ENCODE measurements at places on chromosomes 4 and X. TPM values are rescaled to one million over a fixed set of nuclear protein-coding genes. Genes with fewer than 3 reads are reported as not detected.

- no peaks in the 10 kb centered on the region for H3K27me3 ChIP-seq
- no peak for DNase-seq
- H3K4me3 ChIP-seq = no peak overlapping the region
- H3K36me3 ChIP-seq = no peaks in the 10 kb centered on the region
- H3K4me1 ChIP-seq = no peaks in the 10 kb centered on the region
Observed at GRCh38 chrX:6693051-6693450, 158.1 kb upstream of the VCX3A start.

DNA sequence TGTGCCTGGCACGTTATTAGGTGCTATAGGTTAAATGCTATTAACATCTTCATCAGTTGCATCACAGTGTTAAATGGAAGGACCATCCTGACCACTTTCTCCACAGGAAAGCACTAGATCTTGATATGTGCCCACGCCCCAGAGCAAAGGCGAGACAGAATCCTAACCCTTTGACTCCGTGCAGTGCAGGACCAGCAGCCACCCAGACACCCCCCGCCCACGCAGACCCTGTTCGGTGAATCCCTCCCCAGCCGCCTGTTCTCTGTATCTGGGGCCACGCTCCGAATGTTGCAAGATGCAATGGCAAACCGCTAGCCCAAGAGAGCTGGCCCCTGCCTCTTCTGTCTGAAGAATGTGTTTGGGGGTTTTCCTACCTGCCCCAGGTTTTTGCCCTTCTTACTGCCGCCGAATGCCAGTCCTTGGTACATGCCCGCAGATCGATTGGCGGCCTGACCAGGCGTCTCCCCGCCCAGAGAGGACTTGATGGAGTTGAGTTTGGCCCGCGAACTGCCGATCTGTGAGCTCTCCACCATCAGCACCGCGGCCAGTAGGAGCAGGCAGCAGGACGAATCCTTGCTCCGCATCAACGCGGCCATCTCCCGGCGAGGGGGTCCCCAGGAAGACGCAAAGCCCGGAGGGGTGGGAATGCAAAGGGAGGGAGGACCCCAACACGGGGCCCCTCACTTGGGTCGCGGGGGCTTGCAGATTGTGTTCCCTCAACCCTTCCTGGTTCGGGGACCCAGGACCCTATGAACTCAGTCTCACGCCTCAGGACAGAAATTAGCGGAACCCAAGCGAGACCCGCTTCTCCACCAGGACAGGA lies 906 bp downstream of the DKK2 start:
- H3K4me3 ChIP-seq = peak overlapping the region; percentile 59
- no peak for DNase-seq
- peaks cover 21% of the 10 kb centered on the region for H3K4me1 ChIP-seq
- peaks cover 64% of the 10 kb centered on the region for H3K27me3 ChIP-seq
- no peaks in the 10 kb centered on the region for H3K36me3 ChIP-seq
- peak overlapping the region; percentile 20 for H3K27ac ChIP-seq

- no peak overlapping the region for H3K4me3 ChIP-seq
- no peaks in the 10 kb centered on the region for H3K36me3 ChIP-seq
- no peaks in the 10 kb centered on the region for H3K27me3 ChIP-seq
- no peak overlapping the region for H3K27ac ChIP-seq
Observed at GRCh38 chrX:75547783-75548182, 24.9 kb upstream of the ZDHHC15 start.

GRCh38 chr4:185165605-185166063 lies 22.6 kb downstream of the SLC25A4 start:
- peak overlapping the region; percentile 25 for H3K27ac ChIP-seq
- no peak overlapping the region for H3K4me3 ChIP-seq
- no peak for DNase-seq
- no peaks in the 10 kb centered on the region for H3K27me3 ChIP-seq
- H3K4me1 ChIP-seq = no peaks in the 10 kb centered on the region

- DNase-seq = no peak
- no peak overlapping the region for H3K4me3 ChIP-seq
- no peaks in the 10 kb centered on the region for H3K27me3 ChIP-seq
- no peaks in the 10 kb centered on the region for H3K36me3 ChIP-seq
- H3K4me1 ChIP-seq = no peaks in the 10 kb centered on the region
Observed at GRCh38 chr4:151584101-151584500, 175.1 kb downstream of the FHIP1A start.

- H3K27ac ChIP-seq = no peak overlapping the region
- DNase-seq = no peak
- H3K4me1 ChIP-seq = no peaks in the 10 kb centered on the region
Observed at GRCh38 chr4:162682651-162683050, 484.0 kb downstream of the NAF1 start.

DNA sequence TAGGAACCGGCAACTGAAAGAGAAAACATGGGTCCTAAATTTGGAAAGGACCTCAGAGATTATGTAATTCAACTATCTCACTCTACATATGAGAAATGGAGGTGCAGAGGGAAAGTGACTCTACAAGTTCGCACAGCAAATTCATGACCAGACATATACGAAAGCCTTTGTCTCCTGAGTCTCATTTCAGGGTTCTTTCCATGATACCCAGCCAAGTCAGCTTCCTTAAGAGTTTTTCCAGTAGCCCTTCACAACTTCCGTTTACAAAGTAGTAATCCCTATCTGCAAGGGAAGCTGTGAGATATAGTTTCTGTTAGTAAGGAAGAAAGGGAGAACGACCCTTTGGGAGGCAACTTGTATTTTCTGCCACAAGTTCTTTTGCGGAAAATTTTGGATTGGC lies 110.6 kb downstream of the TEX13A start:
- H3K4me1 ChIP-seq = no peaks in the 10 kb centered on the region
- H3K27me3 ChIP-seq = no peaks in the 10 kb centered on the region
- no peak for DNase-seq
- no peak overlapping the region for H3K27ac ChIP-seq
- H3K4me3 ChIP-seq = no peak overlapping the region

GRCh38 chr4:89929425-89930159 lies 34.9 kb downstream of the MMRN1 start:
- H3K36me3 ChIP-seq = no peaks in the 10 kb centered on the region
- no peak for DNase-seq
- H3K4me1 ChIP-seq = no peaks in the 10 kb centered on the region

- no peaks in the 10 kb centered on the region for H3K36me3 ChIP-seq
- no peak overlapping the region for H3K27ac ChIP-seq
- peaks cover 5% of the 10 kb centered on the region for H3K4me1 ChIP-seq
- no peak overlapping the region for H3K4me3 ChIP-seq
- no peaks in the 10 kb centered on the region for H3K27me3 ChIP-seq
- DNase-seq = peak; percentile 13
Observed at GRCh38 chr4:144906181-144906925, 191.6 kb downstream of the ANAPC10 start.

- H3K4me1 ChIP-seq = no peaks in the 10 kb centered on the region
- DNase-seq = peak; percentile 14
- no peak overlapping the region for H3K4me3 ChIP-seq
- no peaks in the 10 kb centered on the region for H3K36me3 ChIP-seq
- H3K27me3 ChIP-seq = no peaks in the 10 kb centered on the region
Observed at GRCh38 chrX:132389480-132389879, 99.4 kb downstream of the MBNL3 start.

DNA sequence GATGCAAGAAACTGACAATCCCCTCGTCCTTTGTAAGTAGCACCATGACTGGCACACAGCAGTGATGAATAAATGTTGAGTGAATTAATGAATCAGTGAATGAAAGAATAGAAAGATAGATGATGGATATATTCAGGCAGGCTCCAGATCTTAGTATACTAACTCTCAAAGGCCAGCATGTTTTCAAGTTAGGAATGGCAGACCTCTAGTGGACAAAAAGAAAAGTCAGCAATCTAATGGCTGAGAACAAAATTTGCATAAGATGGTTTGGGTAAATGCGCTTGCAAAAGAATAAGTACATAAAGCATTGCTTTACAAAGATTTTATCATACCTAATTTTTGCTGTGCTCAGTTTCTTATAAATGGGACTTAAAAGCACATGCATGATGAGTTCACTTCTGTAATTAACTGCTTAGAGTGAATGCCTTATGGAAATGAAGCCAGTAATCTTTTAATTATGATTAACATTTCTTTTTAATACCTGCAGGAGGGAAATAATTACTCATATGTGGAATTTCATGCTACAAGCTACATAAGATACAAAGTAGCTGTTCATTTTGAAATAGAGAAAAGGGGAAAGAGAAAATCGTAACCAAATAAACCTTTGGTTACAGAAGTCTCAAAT lies 126.9 kb upstream of the GPRIN3 start:
- no peak overlapping the region for H3K4me3 ChIP-seq
- no peaks in the 10 kb centered on the region for H3K27me3 ChIP-seq
- H3K36me3 ChIP-seq = no peaks in the 10 kb centered on the region
- no peak for DNase-seq
- no peaks in the 10 kb centered on the region for H3K4me1 ChIP-seq

- no peaks in the 10 kb centered on the region for H3K27me3 ChIP-seq
- no peak overlapping the region for H3K27ac ChIP-seq
- DNase-seq = no peak
Observed at GRCh38 chr4:58776627-58777026, 1666.4 kb upstream of the IGFBP7 start.

DNA sequence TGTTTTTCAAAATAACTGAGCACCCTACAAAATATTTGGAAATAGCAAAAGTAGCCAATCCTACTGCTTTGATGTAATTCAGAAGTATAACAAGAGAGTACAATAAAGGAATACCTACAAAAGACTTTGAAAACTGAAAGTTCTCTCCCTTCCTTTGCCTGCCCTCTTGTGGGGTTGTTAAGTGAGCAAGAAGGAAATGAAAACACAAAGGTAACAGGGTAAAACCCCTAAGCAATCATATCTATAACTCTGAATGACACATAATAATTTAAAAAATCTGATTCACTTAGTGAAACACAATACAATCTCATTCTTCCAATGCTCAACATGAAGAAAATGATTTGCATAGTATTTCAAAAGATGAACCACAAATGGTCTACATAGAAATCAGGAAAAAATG lies 98.2 kb downstream of the FRYL start:
- no peak overlapping the region for H3K27ac ChIP-seq
- H3K4me1 ChIP-seq = no peaks in the 10 kb centered on the region
- H3K4me3 ChIP-seq = no peak overlapping the region
- H3K27me3 ChIP-seq = no peaks in the 10 kb centered on the region
- H3K36me3 ChIP-seq = no peaks in the 10 kb centered on the region
- no peak for DNase-seq

DNA sequence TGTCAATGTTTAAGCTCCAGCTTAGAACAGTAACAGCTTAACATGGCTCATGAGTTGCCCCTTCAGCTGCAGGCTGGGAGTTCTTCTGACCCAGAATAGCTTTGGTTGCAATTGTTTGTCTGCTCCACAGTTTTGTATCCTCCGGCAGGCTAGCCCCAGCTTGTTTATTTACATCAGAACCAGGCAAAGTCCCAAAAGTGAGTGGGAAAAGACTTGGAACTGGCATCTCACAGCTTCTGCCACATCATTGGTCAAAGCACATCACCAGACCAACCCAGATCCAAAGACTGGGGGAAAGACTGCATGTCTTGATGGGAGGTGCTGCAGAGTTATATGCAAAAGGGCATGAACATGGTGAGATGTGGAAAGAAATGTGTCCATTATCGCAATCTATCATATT lies 231.2 kb upstream of the CPEB2 start:
- no peak overlapping the region for H3K27ac ChIP-seq
- no peak for DNase-seq
- H3K4me3 ChIP-seq = no peak overlapping the region
- no peaks in the 10 kb centered on the region for H3K4me1 ChIP-seq
- no peaks in the 10 kb centered on the region for H3K27me3 ChIP-seq

DNA sequence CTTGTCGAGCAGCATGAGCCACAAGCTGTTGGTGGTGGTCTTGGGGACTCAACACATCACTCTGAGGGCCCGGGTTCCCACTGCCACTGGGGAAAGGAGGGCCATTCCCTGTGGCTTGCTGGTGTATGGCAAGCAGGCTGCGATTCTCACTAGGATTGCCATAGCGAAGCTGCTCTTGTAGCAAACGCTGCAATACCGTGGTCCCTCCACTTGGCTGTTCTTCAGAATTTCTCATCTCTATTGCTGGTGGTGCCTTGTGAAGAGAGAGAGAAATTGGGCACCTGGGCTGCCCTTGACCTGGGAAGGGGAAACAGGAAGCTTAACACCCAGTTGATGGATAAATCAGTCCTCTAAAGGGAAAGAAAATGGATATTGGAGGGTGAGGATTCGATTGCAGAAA lies 17.7 kb downstream of the AMOT start:
- H3K4me3 ChIP-seq = no peak overlapping the region
- H3K27me3 ChIP-seq = peaks cover 31% of the 10 kb centered on the region
- no peak overlapping the region for H3K27ac ChIP-seq
- no peaks in the 10 kb centered on the region for H3K36me3 ChIP-seq

- H3K27ac ChIP-seq = no peak overlapping the region
- H3K27me3 ChIP-seq = no peaks in the 10 kb centered on the region
- H3K36me3 ChIP-seq = no peaks in the 10 kb centered on the region
- no peaks in the 10 kb centered on the region for H3K4me1 ChIP-seq
Observed at GRCh38 chr4:23966725-23967124, 76.9 kb upstream of the PPARGC1A start.

- H3K27me3 ChIP-seq = no peaks in the 10 kb centered on the region
- DNase-seq = no peak
- H3K4me3 ChIP-seq = no peak overlapping the region
Observed at GRCh38 chr4:124070688-124071484, 641.6 kb downstream of the ANKRD50 start.

DNA sequence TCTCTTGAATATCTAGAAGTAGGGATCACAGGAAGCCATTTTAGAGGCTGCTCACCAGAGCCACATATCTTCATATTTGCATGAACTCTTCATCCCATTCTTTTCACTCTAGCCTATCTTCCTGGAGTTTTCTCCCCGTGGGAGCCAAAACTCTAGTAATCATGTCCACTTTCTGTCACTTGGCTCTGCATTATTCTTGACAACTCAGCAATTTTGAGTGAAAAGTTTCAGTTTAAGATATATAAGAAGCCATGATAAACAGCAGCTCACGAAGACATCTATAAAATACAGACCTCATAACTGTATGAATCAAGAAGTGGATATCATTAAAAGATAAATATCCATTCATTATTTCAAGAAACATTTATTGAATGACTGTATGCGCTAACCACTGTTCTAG lies 79.1 kb upstream of the NR0B1 start:
- no peak for DNase-seq
- no peak overlapping the region for H3K4me3 ChIP-seq
- no peaks in the 10 kb centered on the region for H3K36me3 ChIP-seq

DNA sequence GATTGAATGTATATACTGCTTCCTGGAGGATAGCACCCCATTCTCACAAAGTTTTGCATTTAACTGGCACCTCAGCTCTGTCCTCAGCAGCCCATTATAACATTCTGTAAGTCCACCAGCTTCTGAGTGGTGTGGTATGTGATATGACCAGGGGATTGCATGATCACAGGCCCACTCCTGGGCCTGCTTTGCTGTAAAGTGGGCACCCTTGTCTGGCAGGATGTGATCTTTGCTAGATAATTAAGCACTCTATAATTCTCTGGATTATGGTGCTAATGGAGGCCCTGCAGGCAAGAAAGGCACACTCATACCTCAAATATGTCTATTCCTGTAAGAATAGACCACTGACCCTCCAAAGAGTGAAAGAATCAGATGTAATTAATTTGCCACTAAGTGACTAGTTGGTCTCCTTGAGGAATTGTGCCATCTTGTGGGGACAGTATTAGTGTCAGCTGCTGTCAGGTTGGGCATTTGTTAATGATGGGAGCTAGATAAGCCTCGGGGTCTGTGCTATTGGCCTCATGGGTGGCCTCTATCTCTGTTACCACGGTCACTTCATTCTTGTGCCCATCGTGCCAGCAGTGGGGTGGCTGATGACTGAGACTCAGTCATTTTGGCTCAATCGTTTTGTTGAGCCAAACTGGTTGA lies 2.2 kb upstream of the CFI start:
- no peak overlapping the region for H3K27ac ChIP-seq
- H3K4me1 ChIP-seq = peaks cover 9% of the 10 kb centered on the region
- H3K36me3 ChIP-seq = no peaks in the 10 kb centered on the region
- H3K27me3 ChIP-seq = no peaks in the 10 kb centered on the region

Gene HERC5
- 6.7 TPM for total RNA-seq

Gene PCDH18
- 52.5 TPM for total RNA-seq

Gene CCDC160
- total RNA-seq = not detected

Gene APLN
- not detected for total RNA-seq

Gene GAGE12J
- total RNA-seq = not detected
